ENCODE measurements at places on chromosomes 3 and 15. TPM values are rescaled to one million over a fixed set of nuclear protein-coding genes. Genes with fewer than 3 reads are reported as not detected.

The LEKR1 gene
- polyA plus RNA-seq: 2.2 TPM

DNA sequence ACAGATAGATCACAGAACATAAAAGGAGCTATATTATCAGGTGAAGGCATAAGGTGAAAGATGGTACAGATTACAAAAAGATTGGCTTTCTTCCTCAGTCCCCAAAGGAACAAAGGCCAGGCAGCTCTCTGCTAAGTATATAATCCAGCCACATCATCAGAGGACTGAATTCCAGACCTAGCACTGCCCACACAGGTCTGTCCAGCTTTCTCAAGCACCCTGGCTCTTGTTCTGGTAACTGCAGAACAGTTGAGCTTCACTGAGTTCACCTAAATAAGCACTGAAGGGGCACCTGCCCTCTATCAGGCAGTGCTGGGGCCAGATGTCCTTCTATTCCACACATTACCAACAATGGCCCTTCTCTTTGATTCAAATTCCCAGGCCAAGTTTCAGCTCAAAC lies 6.3 kb downstream of the DUOXA1 start:
- DNase-seq: no peak

GRCh38 chr3:136955813-136956212 lies 2.0 kb upstream of the IL20RB start:
- peak; percentile 86 for DNase-seq

The WDR93 gene
- 0.30 TPM for polyA plus RNA-seq

DNA sequence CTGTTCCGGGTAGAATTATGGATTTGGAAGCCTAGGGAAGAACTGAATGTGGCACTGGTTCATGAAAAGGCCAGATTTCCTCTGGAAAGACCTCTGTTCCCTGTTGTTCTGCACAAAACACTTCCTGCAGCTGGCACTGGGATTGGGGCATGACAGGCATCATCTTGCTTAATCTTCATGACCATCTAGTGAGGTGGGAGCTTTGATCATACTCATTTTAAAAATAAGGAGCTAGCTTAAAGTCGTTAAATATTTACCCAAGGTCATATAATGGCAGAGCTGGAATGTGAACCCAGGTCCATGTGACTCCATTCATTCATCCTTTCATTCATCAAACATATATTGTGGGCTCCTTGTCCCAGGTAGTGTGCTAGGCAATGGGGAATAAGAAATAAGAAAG lies 40.4 kb downstream of the EBLN2 start:
- DNase-seq: peak; percentile 78

- DNase-seq: no peak
These were observed 375.1 kb downstream of the SHQ1 start for GRCh38 chr3:72473156-72473555.

DNA sequence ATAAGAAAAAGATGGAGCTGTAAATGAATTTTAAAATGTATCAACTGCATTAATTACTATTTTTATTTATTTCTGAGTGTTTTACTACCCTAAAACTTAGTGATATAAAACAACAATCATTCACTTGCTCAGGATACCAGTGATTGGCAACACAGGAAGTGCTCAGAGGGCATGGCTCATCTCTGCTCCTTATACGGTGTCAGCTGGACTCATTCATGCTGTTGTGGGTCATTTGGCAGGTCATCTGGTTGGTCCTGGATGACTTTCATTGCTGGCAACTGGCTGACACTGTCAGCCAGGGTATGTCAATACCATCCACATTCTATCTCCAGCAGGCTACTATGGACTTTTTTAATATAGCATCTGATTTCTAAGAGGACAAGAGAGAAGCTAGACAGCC lies 689.6 kb upstream of the NECTIN3 start:
- no peak for DNase-seq

GRCh38 chr15:59304034-59304795 lies 68.5 kb downstream of the MYO1E start:
- DNase-seq: no peak

The DLL4 gene
- polyA plus RNA-seq: 12.3 TPM

GRCh38 chr3:50123394-50124051 lies 31.6 kb upstream of the SEMA3F start:
- no peak for DNase-seq

Measured in large intestine (tissue), 12 donors.